PC-3 (cell line): ENCODE measurements at places on chromosomes 7 and 10. TPM values are rescaled to one million over a fixed set of nuclear protein-coding genes. Genes with fewer than 3 reads are reported as not detected.

- H3K4me3 ChIP-seq: no peak overlapping the region
- no peaks in the 10 kb centered on the region for H3K4me1 ChIP-seq
- no peak overlapping the region for H3K27ac ChIP-seq
- DNase-seq: no peak
Measured at GRCh38 chr7:134709197-134709596, 62.5 kb downstream of the BPGM start.

Gene GPR15LG
- not detected in 2 replicates for total RNA-seq

Gene C10orf105
- not detected in 2 replicates for total RNA-seq

Gene PTPRN2
- 3.2 and 3.6 TPM in 2 replicates for total RNA-seq

- no peak overlapping the region for H3K4me3 ChIP-seq
- no peaks in the 10 kb centered on the region for H3K36me3 ChIP-seq
Measured at GRCh38 chr7:117567781-117568180, 88.0 kb downstream of the CFTR start.

DNA sequence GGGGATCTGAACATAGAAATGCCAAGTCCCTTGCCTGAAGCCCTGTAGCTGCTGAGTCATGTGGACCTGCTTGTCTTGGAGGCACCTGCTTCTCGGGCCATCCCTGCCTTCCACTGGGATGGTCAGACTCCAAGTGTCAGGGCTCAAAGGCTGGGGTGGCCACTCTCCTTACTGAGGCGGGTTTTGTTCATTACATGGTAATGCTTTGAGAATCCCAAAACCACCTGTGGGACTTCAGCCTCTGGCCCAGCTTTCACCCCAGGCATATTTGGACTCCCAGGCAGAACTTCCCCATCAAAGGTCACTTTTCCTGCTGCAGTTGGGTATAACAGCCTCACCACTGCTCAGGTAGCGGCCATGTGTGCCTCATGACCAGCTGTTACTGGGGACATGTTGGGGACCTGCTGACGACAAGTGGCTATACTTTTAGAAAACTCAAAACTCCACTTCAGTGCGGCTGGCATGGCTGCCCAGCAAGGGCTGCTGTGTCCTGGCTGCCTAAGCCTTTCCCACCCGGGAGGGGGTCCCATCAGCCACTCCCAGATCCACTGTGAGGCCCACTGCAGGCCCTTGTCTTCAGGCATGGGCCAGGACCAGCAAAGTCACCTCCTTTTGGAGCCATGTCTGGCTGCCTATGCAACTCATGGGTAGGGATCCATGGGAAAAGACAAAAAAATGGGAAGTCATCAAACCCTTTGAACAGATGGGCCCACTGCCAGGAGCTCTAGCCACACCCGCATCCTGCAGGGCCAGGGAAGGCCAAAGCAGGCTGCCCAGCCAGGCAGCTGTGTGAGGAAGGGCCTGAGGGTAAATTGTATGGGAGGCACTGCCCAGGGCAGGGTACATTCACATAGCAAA lies 96.7 kb downstream of the ARHGAP22 start:
- H3K27ac ChIP-seq: no peak overlapping the region
- no peaks in the 10 kb centered on the region for H3K27me3 ChIP-seq
- DNase-seq: peak; percentile 59
- peaks cover 9% of the 10 kb centered on the region; the same call in 1 of the 2 replicates for H3K4me1 ChIP-seq

Gene CYP2W1
- not detected in 2 replicates for total RNA-seq

DNA sequence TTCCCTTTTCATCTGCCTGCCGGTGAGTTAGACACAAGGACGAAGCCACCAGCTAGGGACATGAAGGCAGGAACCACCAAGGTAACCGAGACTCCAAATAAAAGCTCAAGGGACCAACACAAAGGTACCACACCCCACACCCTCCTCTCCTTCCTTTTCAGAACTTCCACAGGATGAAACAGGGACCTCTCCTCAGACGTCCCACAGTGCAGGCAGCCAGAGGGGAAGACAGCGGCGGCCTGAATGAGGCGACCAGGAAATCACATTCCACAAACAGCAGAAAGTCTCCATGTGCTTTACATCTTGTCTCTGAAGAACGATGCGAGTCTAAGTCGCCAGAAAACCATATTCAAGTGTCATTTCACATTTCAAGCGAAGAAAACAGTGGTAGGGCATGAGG lies 97.8 kb downstream of the DIP2C start:
- no peak overlapping the region for H3K27ac ChIP-seq
- DNase-seq: no peak

Gene WNT8B
- total RNA-seq: 0.29 TPM in 1 of 2 replicates, not detected in the other
